ENCODE measurements at places on chromosomes 5 and 9. TPM values are rescaled to one million over a fixed set of nuclear protein-coding genes. Genes with fewer than 3 reads are reported as not detected.

DMGDH gene
- 5.3 TPM for total RNA-seq

GRIN1 gene
- total RNA-seq: 0.16 TPM

BRINP1 gene
- total RNA-seq: 0.27 TPM

PCDHGB6 gene
- total RNA-seq: 11.5 TPM

SH3TC2 gene
- 5.0 TPM for total RNA-seq

TXNDC8 gene
- total RNA-seq: not detected

HNRNPAB gene
- 86.1 TPM for total RNA-seq

- H3K27ac ChIP-seq: no peak overlapping the region
- H3K27me3 ChIP-seq: no peaks in the 10 kb centered on the region
- DNase-seq: no peak
- no peak overlapping the region for H3K4me3 ChIP-seq
Observed at GRCh38 chr9:127717766-127718165, 1.9 kb downstream of the TTC16 start.

- H3K27ac ChIP-seq: no peak overlapping the region
- no peaks in the 10 kb centered on the region for H3K4me1 ChIP-seq
- H3K27me3 ChIP-seq: no peaks in the 10 kb centered on the region
- H3K4me3 ChIP-seq: no peak overlapping the region
- no peaks in the 10 kb centered on the region for H3K36me3 ChIP-seq
Observed at GRCh38 chr5:1943481-1943880, 60.8 kb upstream of the IRX4 start.

- peak overlapping the region; percentile 20 for H3K4me3 ChIP-seq
- no peak overlapping the region for H3K27ac ChIP-seq
- no peaks in the 10 kb centered on the region for H3K4me1 ChIP-seq
Observed at GRCh38 chr9:8733131-8733954, 933.8 kb upstream of the DMAC1 start.

DNA sequence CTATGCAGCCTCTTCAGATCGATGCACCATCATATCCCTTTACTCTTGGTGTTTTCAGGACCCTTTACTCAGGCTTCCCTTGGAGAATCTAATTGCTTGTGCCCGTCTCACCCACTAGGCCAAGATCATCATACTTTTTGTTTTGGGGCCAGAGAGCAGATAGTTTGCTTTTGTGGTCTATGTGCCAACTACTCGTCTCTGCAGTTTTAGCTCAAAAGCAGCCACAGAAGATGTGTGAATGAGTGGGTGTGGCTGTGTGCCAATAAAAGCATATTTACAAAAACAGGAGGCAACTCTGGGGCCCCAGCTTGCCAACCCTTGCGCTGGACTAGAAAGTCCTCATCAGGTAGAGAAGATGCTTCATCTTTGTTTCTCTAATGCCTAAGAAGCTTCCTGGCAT lies 216.8 kb downstream of the SEMA5A start:
- H3K4me1 ChIP-seq: peaks cover 6% of the 10 kb centered on the region
- no peaks in the 10 kb centered on the region for H3K36me3 ChIP-seq
- H3K27me3 ChIP-seq: no peaks in the 10 kb centered on the region

- no peaks in the 10 kb centered on the region for H3K36me3 ChIP-seq
- no peak for DNase-seq
- no peak overlapping the region for H3K4me3 ChIP-seq
- no peaks in the 10 kb centered on the region for H3K27me3 ChIP-seq
- peaks cover 19% of the 10 kb centered on the region for H3K4me1 ChIP-seq
- H3K27ac ChIP-seq: peak overlapping the region; percentile 33
Observed at GRCh38 chr5:142316051-142316450, 8.8 kb downstream of the SPRY4 start.

DNA sequence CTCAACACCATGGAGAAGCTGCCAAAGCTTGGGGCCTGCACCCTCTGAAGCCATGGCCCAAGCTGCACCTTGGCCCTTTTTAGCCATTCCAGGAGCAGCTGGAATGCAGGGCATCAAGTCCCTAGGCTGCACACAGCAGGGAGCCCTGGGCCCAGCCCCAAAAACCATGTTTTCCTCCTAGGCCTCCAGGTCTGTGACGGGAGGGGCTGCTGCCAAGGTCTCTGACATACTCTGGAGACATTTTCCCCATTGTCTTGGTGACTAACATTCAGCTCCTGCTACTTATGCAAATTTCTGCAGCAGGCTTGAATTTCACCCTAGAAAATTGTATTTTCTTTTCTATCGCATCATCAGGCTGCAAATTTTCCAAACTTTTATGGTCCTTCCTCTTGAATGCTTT lies 64.6 kb downstream of the ELOVL7 start:
- no peak for DNase-seq
- H3K27me3 ChIP-seq: no peaks in the 10 kb centered on the region
- no peak overlapping the region for H3K27ac ChIP-seq
- H3K4me1 ChIP-seq: no peaks in the 10 kb centered on the region
- H3K36me3 ChIP-seq: no peaks in the 10 kb centered on the region
- no peak overlapping the region for H3K4me3 ChIP-seq

DNA sequence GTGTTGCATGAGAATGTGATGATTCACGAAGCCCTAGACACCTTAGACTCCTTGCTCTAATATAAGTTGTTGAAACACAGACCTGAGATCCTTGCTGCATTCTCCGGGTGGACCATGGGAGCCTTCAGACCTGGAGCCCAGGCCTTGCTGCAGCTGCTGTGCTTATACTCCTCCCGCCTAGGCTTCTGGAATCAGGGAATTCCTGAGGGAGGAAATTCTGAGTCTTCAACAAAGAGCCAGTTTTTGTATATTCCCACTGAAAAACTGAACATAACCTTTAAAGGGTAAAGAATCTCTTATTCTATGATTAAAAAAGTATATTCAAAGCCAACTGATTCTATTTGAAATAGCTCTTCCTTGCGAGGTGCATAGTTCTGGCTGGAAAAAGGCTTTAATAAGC lies 245.1 kb upstream of the ELAVL2 start:
- no peak overlapping the region for H3K4me3 ChIP-seq
- no peaks in the 10 kb centered on the region for H3K36me3 ChIP-seq
- no peak overlapping the region for H3K27ac ChIP-seq
- no peak for DNase-seq
- H3K27me3 ChIP-seq: no peaks in the 10 kb centered on the region

DNA sequence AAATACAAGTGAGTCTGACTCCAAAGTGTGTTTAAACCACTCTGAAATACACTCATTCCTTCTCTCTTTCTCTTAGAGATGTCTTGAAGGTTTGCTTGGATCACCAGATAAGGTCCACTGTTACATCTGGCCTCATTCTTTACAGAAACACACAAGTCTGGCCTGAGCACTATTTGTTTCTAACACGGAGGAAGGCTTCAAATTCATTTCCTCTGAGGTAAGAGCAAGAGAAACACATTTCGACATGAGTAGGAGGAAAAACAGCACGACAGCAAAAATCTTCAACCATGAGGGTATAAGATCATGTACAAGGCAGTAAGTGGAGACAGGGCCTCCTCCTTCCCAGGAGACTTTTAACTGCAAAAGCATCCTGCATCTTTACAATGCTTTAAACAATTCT lies 8.0 kb downstream of the SIL1 start:
- no peaks in the 10 kb centered on the region for H3K27me3 ChIP-seq
- H3K36me3 ChIP-seq: peaks cover 6% of the 10 kb centered on the region
- peak; percentile 27 for DNase-seq
- H3K4me3 ChIP-seq: no peak overlapping the region

DNA sequence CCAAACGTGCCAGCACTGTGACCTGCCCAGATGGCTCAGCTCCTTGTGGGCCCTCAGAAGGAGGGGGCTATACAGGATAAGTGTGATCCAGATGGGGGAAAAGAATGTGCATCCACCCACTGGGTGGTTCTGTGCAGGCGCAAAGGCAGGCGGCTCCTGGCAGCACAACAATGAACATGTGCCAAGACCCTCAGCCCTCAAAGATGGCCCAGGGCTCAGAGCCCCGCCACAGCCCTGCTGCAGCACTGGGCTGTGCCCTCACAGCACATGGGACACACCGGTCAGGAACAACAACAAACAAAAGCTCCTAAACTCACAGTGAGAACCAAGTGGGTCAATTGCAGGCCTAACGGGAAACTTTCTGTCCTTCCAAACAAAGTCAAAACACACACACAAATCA lies 4.7 kb downstream of the SEMA4D start:
- no peak overlapping the region for H3K27ac ChIP-seq
- H3K36me3 ChIP-seq: no peaks in the 10 kb centered on the region
- DNase-seq: no peak
- H3K4me1 ChIP-seq: peaks cover 15% of the 10 kb centered on the region
- no peak overlapping the region for H3K4me3 ChIP-seq

GRCh38 chr5:160957312-160957861 lies 105.4 kb upstream of the ATP10B start:
- DNase-seq: no peak
- H3K27me3 ChIP-seq: no peaks in the 10 kb centered on the region
- H3K27ac ChIP-seq: no peak overlapping the region

- no peaks in the 10 kb centered on the region for H3K27me3 ChIP-seq
- H3K4me3 ChIP-seq: peak overlapping the region; percentile 86
- DNase-seq: peak; percentile 75
Observed at GRCh38 chr5:138544181-138545134, 1.4 kb upstream of the ETF1 start.

- DNase-seq: peak; percentile 75
- peak overlapping the region; percentile 77 for H3K27ac ChIP-seq
- H3K36me3 ChIP-seq: no peaks in the 10 kb centered on the region
- H3K4me3 ChIP-seq: no peak overlapping the region
Observed at GRCh38 chr9:81499021-81499454, 190.3 kb downstream of the TLE1 start.

DNA sequence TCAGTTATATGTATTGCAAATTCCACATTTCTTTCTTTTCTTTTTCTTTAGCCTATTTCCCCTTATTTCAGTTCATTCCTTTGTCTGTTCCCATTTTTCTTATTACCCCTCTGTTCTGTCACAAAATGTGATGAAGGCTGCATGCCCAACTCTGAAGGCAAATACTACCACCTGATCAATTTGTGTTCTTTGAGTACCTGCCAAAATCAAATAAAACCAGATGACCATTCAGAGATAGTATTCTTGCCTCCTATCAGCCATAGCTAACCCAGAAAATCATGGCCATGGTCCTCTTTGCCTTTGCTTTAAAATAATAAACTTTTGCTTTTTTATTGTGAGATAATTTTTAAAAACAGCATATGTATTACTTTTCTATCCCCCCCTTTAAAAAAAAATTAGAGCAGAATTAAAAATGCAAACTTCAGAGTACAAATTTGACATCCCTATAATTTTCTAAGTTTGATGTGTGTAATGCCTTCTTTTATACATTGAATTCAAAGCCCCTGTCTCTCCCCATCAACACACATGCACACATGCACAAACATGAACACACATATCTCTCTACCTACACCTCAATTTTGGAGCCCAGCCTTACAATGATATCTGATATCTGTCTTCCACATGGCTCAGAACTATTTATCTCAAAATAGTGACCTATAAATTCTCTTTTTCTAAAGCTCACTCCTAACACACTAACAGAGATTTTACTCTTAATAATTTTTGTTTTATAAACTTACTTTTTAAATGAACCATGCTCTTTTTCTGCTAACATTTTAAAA lies 3.5 kb downstream of the RFESD start:
- H3K4me1 ChIP-seq: no peaks in the 10 kb centered on the region
- no peak overlapping the region for H3K4me3 ChIP-seq
- H3K27me3 ChIP-seq: no peaks in the 10 kb centered on the region
- no peak overlapping the region for H3K27ac ChIP-seq
- H3K36me3 ChIP-seq: no peaks in the 10 kb centered on the region

- H3K27ac ChIP-seq: no peak overlapping the region
- DNase-seq: no peak
- no peaks in the 10 kb centered on the region for H3K27me3 ChIP-seq
- H3K4me1 ChIP-seq: no peaks in the 10 kb centered on the region
- no peaks in the 10 kb centered on the region for H3K36me3 ChIP-seq
Observed at GRCh38 chr5:125258615-125259014, 512.2 kb upstream of the ZNF608 start.

Measured in sigmoid colon (tissue), 7 donors.